ENCODE measurements at places on chromosomes 6 and 20.

- DNase-seq = no peak
Measured at GRCh38 chr6:11121851-11122250, 10.3 kb upstream of the ERVFRD-1 start.

GRCh38 chr6:79410806-79411205, 126.4 kb downstream of the LCA5 start:
- no peak for DNase-seq

DNA sequence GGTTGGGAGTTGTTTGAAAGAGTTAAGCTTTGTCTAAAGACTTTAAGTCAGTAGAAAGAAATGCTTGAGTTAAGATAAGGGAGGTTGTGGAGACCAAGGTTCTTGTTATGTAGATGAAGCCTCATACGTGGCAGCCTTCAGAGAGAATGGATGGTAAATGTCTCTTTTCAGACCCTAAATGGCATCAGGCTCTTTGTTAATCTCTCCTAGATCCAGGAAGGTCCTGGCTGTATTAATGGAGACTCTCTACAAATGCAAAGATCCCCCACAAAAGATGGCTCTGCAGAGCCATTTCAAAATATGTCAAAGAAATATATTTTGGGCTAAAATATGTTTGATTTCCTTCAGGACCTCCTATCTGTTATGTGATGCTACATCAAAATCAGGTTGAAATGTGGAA, 161.6 kb downstream of the ADAT2 start:
- no peak for DNase-seq

GRCh38 chr20:34536798-34537394, 20.7 kb downstream of the DYNLRB1 start:
- DNase-seq = no peak
